MM.1S (cell line): ENCODE measurements at places on chromosomes 12 and 14.

GRCh38 chr14:69153873-69154270 lies 953 bp upstream of the DCAF5 start:
- no peaks in the 10 kb centered on the region for H3K36me3 ChIP-seq
- no peaks in the 10 kb centered on the region for H3K27me3 ChIP-seq
- H3K4me1 ChIP-seq = no peaks in the 10 kb centered on the region
- DNase-seq = no peak
- H3K27ac ChIP-seq = no peak overlapping the region

DNA sequence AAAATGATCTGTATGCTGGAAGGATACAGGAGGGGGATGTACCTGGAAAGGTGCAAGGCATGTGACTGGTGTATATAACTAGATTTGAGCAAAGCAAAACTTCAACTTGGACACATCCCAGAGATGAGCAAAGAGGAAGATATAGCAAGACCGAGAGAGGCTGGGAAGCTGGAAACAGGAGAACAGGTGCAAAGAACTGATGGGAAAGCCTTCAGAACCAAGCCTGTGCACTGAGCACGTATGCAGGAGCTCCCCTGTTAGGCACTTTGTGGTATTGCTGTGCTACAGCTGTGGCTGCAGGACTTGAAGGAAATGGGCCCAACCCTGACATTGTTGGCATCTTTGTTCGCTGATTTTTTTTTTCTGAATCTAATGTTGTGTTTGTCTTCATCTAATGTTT lies 120.7 kb upstream of the PWP1 start:
- no peak overlapping the region for H3K4me3 ChIP-seq
- H3K36me3 ChIP-seq = no peaks in the 10 kb centered on the region
- H3K27ac ChIP-seq = no peak overlapping the region
- peak; percentile 24 for DNase-seq
- no peaks in the 10 kb centered on the region for H3K4me1 ChIP-seq

DNA sequence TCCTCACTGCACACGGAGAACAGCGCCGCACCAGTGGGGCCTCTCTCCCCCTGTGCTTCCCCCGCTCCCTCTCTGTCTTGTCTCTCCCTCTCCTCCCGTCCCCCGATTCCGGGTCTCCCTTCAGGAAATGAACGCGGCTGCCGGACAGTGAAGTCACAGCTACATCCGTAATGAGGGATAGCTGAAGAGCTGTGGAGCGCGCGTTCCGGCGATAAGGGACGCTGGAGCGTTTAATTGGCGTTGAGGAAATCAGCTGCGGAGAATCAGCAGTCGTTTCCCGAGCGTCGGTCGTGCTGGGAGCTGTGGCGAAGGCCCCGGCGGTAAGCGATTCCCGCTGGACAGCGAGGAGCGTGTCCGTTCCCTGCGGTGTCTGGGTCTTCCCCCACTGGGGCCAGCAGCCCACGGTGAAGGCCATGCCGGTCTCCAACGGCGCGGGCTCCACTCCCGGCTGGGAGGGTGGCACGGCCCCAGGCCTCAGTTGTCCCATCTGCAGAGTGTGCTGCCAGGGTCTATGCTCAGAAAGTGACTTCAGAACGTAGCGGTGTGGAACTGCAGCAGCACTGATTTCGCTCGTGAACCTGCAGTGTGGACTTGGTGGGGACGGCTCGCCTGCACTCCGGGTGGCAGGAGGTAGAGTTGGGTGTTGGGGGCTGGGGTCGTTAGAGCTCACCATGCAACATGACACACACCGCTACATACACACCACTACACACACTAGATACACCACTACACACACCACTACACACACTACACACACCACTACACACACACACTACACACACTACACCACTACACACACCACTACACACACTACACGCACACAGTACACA lies 10.9 kb downstream of the NOC4L start:
- no peak overlapping the region for H3K27ac ChIP-seq
- no peaks in the 10 kb centered on the region for H3K27me3 ChIP-seq
- no peak for DNase-seq
- no peaks in the 10 kb centered on the region for H3K4me1 ChIP-seq
- no peak overlapping the region for H3K4me3 ChIP-seq
- H3K36me3 ChIP-seq = no peaks in the 10 kb centered on the region

DNA sequence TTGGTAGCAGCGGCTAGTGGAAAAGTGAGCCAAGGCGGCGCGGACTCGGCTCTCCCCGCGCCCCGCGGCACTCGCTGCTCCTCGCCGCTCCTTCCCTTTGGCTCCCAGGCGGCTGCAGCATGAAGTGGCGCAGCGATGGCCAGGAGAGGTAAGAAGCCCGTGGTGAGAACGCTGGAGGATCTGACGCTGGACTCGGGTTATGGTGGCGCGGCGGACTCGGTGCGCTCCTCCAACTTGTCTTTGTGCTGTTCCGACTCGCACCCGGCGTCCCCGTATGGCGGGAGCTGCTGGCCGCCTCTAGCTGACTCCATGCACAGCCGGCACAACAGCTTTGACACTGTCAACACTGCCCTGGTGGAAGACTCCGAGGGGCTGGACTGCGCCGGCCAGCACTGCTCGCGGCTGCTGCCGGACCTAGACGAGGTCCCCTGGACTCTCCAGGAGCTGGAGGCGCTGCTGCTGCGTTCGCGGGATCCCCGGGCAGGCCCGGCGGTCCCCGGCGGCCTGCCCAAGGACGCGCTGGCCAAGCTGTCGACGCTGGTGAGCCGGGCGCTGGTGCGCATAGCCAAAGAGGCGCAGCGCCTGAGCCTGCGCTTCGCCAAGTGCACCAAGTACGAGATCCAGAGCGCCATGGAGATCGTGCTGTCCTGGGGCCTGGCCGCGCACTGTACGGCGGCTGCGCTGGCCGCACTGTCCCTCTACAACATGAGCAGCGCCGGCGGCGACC lies 225.6 kb upstream of the CRY1 start:
- no peaks in the 10 kb centered on the region for H3K36me3 ChIP-seq
- H3K27ac ChIP-seq = no peak overlapping the region
- peak overlapping the region; percentile 53 for H3K4me3 ChIP-seq
- DNase-seq = no peak

DNA sequence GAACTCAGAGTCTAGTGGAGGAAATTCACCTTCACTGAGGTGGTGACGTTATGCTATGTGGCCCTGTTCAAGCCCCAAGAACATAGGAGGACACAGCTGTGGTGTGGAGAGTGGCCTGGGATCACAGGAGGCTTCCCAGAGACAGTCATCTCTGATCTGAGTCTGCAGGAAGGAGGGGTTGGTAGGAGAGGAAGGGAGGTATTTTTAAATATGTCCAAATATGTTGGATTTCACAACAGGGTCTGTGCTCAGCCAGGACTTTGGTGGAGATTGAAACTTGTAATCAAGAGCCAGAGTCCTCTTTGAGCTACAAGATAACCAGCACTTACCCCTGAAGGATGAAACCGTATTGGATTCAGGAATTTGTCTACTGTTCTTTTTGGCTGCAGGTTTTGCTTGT lies 26.4 kb upstream of the MED13L start:
- H3K4me1 ChIP-seq = no peaks in the 10 kb centered on the region
- H3K27me3 ChIP-seq = no peaks in the 10 kb centered on the region
- no peak overlapping the region for H3K27ac ChIP-seq
- no peaks in the 10 kb centered on the region for H3K36me3 ChIP-seq

DNA sequence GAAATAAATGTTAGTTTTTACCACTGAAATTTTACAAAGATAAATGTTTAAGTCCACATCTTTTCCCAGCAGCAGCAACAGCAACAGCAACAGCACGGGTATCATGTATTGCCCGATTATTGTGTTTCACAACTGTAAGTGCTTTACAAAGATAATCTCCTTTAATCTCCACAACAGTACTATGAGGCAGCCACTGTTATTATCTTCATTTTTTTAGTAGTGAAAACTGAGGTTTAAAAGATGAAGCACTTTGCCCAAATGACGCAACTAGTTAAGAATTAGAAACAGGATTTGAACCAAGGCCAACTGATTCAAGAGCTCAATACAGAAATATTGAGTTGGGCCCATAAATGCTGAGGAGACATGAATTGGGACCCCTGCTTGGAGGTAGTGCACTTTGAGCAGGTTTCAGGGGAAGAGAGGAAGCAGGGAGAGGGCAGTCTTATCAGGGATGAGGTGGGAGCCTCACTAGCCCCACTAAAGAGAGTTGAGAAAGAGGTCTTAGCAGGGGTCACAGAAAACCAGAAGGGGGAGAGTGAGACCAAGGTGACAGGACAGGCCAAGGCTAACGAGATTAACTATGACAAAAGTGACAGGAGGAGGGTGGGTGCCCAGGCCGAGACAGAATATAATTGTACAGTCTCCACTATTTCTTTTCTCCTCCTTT lies 15.3 kb downstream of the KRT2 start:
- H3K4me1 ChIP-seq = no peaks in the 10 kb centered on the region
- no peak for DNase-seq

- no peak overlapping the region for H3K4me3 ChIP-seq
- no peaks in the 10 kb centered on the region for H3K4me1 ChIP-seq
- no peak for DNase-seq
Observed at GRCh38 chr12:76942267-76942666, 63.4 kb upstream of the CSRP2 start.

- H3K27ac ChIP-seq = no peak overlapping the region
- H3K36me3 ChIP-seq = no peaks in the 10 kb centered on the region
- H3K27me3 ChIP-seq = peaks cover 84% of the 10 kb centered on the region
- DNase-seq = no peak
- peaks cover 7% of the 10 kb centered on the region; the same call in 1 of the 2 replicates for H3K4me1 ChIP-seq
- H3K4me3 ChIP-seq = no peak overlapping the region
Observed at GRCh38 chr12:53758081-53758729, 6.4 kb upstream of the CISTR start.

GRCh38 chr14:23006544-23007419 lies 3.2 kb downstream of the C14orf93 start:
- peak overlapping the region; percentile 73 for H3K4me3 ChIP-seq
- peak overlapping the region; percentile 91 for H3K27ac ChIP-seq
- H3K4me1 ChIP-seq = peaks cover 17% of the 10 kb centered on the region; the same call in 1 of the 2 replicates
- no peaks in the 10 kb centered on the region for H3K27me3 ChIP-seq
- H3K36me3 ChIP-seq = no peaks in the 10 kb centered on the region
- DNase-seq = peak; percentile 92
